ENCODE measurements at places on chromosomes 2 and 18.
A peak's percentile ranks its signal among the peaks of the same experiment; 100 is the strongest.

DNA sequence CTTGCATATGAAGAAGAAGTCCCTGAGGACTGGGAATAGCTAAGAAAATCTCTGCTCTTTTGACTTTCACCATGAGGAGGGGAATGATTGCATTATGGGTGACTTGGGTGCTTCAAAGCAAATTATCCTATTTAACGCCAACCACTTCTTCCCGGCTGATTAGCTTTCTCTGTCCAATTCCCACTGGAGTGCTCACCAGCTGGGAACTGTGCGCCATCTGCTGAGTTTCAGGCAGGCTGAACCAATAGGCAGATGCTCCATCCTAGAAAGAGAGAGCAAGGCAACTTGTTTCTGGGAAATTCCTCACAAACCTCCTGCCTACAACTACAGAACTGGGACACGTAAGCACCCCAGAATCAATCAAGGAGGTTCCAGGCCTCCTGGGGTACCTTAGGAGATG is 49.4 kb downstream of the POLE4 start:
- DNase-seq = no peak

DNA sequence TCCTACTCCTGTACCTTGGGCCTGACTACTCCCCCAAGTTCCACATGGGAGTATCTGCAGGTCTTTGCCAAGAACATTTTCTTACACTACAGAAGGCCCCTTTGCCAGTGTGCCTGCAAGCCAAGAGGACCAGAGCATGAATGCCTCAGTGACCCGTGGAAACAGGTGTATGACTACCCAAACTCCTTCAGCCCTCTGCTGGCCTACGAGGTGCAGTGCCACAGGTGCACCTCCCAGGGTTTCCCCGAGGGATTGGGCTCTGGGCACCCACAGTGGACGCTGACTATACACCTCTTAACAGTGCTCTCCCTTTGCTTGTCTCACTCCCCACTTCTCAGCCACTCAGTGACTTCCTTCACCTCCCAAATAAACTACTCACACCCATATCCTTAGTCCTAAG is 91.4 kb downstream of the COL6A3 start:
- peak; percentile 13 for DNase-seq

GRCh38 chr2:81495556-81495955 is 1191.0 kb upstream of the LRRTM1 start:
- DNase-seq = no peak

- DNase-seq = no peak
These were observed 300.4 kb upstream of the FANCL start for GRCh38 chr2:58541511-58541910.

DNA sequence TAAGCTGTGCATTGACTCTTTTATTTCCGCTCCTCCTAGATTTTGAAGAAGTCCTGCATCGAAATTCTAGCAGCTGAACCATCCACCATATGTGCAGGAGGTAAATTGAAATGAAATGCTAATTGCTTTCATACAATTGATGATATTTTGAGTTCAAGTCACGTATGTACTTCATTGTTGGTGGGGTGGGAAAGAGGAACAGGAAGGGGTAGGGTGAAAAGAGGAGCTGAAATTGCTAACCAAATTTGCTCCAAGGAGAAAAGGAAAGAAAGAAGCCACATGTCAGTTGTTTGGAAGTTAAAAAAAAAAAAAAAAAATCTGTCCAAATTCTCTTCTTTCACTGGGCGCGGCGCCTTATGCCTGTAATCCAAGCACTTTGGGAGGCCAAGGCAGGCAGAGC is 77.8 kb downstream of the ANTXR1 start:
- DNase-seq = no peak

DNA sequence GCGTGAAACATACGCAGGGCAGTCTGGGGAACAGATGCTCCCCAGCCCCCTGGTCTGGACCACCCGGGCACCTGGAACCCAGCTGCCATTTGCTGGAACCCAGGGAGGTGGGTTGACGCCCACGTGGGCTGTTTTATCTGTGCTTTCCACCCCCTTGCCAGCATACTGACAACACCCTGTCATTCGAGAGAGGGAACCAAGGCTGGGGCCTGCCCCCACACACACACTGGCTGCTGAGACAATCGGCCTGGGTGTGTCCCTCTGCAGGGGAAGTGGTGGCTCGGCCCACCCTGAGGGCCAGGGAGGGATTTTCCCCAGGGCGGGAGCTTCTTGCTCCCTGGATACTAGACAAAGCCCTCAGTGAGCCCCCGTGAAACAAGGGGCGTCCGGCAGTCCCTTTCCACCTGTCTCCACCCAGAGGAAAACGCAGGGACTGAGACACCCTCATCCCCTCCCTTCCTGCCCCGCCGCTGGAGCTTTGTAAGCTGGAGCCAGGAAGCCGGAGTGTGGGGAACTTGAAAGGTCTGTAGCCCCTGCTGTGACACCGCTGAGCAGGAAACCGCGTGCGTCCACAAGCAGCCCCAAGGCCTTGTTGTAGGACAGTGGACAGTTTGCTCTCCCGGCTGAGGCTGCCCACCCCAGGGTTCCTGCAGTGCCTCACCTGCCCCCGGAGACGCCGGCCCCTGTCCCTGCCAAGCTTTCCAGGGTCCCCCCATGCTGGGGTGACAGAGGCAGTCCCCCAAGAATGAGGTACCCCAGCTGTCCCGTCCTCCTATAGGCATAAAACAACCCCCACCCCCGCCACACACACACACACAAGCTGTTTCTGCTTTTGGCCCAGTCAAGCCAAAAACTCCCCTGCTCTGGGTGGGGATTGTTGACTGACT is 14.1 kb upstream of the KLF11 start:
- peak; percentile 60 for DNase-seq

- no peak for DNase-seq
These were observed 773.9 kb upstream of the LRATD1 start for GRCh38 chr2:13858626-13859025.

DNA sequence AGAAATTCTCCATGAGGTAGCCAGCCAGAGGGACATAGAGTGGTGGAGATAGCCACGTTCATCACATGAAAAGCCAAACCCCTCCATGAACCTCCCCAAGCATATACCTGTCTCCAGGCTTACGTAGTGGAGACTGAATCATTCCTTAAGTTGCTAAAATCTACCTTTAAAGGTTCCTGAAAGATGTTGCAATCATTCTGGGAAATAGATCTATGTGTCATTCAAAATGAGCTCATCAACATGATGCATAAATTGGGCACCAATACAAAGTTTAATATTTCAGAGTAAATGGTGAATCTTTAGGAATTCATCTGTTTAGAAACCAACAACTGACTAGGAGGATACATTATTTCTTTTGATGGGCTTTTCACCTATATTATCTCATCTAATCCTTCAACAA is 362.6 kb upstream of the ID2 start:
- DNase-seq = no peak

GRCh38 chr2:135898234-135898786 is 22.1 kb upstream of the MCM6 start:
- DNase-seq = no peak

- DNase-seq = no peak
These were observed 75.4 kb upstream of the MAP4K3 start for GRCh38 chr2:39512434-39512935.

DNA sequence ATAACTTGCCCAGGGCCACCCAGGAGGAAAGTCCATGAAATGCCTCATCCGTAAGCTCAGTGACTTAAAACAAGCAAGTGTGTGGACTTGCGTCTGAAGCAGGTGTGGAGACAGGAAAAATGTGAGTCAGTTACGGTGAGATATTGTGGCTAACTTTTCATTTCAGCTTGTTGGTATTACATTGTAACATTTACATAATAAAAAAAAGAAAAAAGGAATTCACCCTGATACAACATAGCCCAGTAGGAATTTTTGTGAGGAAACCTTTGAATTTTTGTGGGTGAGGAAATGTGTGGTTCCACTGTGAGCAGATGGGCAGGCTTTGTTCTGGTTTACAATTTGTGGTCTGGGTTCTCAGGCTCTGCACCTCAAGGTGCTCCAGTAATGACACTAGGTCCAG is 33.7 kb upstream of the LYPD6B start:
- DNase-seq = no peak

GRCh38 chr2:229378386-229378785 is 107.3 kb upstream of the PID1 start:
- no peak for DNase-seq

DNA sequence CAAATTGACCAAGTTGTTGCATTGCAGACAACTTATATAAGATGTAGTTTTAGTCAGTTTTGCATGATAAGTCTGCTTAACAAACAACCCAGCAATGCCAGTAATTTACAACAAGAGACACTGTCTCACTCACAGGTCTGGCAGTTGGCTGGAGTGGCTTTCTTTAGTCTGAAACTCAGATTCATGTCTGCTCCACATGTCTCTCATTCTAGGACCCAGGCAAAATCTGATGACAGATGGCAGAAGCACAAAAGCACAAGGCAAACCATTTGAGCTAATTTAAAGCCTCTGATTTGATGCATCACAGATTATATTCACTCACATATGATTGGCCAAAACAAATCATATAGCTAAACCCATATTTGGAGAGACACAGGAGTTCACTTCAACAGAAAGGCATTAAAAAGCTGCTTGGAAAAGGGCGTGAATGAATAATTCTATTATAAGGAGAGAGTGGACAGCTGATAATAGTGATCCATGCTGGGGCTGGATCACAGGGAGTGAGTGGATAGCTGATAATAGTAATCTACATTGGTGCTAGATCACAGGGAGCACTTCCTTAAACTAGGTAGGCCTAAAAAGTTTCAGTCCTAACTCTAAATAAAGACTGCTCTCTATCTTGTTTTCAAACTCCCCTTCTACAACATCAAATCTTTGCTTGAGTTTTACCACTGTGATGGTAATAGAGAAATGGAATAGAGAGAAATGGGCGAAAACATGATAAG is 593.2 kb upstream of the ZNF804A start:
- no peak for DNase-seq

DNA sequence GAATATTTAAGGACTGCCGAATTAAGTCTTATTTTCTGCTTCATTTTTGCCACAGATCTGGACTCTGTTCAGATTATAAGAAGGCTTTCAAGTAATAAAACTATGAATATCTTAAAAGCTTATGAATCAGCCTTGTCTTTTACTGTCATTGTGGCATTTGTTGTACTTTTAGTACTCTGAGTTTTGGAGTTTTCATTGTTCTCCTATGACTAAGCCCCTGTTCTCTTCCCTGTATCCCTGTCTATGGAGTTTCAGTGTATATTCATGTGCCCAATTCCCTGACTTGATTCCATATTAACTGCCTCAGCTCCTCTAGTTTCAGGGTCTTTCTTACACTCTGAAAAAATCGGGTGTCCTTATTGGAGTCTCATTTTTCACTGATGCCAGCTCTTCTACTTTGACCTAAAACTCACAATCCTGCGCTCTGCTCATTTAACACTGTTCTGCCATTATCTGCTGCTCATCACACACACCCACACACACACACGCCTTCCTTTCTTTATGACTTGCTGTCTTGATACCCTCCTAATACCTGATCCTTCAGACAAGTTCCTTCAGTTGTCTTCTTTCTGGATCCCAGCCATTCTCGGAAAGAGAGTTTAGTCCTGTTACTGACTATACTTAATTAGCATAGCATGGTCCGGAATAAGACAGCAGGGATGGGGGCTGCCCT is 511.8 kb downstream of the CPS1 start:
- DNase-seq = no peak

- DNase-seq = no peak
These were observed 16.6 kb upstream of the PIEZO2 start for GRCh38 chr18:11165952-11166351.

- peak; percentile 1 for DNase-seq
These were observed 85.6 kb downstream of the IKZF2 start for GRCh38 chr2:213065583-213066442.

- no peak for DNase-seq
These were observed 276.3 kb downstream of the KCNS3 start for GRCh38 chr2:18154812-18155211.

GRCh38 chr2:66512626-66513025 is 77.7 kb downstream of the MEIS1 start:
- DNase-seq = no peak

GRCh38 chr2:8133363-8133762 is 548.5 kb upstream of the ID2 start:
- DNase-seq = no peak

GRCh38 chr2:128618642-128619041 is 300.0 kb upstream of the HS6ST1 start:
- DNase-seq = no peak

GRCh38 chr18:62072370-62072769 is 114.5 kb downstream of the PIGN start:
- no peak for DNase-seq

- no peak for DNase-seq
These were observed 107.6 kb downstream of the BIRC6 start for GRCh38 chr2:32464431-32464830.

- no peak for DNase-seq
These were observed 617.7 kb upstream of the CDH2 start for GRCh38 chr18:28794459-28795245.

DNA sequence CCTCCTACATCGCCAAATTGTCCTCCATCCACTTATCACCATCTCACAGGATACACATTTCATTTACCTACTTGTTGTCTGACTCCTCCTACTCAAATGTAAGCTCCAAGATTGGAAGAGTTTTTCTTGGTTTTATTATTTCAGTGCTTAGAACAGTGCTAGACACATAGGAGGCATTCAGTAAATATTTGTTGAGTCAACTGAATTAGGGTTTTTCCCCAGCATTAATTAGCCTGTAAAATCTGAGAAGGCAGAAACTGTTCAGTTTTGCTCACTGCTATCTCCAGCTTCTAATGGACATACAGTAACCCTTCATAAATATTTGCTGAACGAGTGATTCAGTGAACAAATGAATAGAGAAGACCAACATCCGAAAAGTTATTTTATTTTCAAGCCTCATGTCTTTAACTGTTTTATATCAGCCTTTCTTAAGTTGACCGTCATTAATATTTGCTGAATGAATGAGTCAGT is 800 bp downstream of the TTC21B start:
- no peak for DNase-seq

DNA sequence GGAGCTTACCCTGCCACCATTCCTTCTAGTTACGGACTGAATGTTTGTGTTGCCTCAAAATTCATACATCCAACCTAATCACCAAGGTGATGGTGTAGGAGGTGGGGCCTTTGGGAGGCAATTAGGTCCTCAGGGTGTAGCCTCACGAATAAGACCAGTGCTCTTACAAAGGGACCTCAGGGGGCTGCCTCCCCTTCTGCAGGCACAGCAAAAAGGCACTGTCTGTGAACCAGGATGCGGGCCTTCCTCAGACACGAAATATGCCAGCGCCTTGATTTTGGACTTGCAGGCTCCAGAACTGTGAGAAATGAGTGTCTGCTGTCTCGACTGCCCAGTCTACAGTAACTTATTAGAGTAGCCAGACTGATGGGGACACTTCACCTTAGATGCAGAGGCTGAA is 150.4 kb upstream of the HDAC4 start:
- no peak for DNase-seq

GRCh38 chr2:224638301-224638823 is 53.2 kb upstream of the CUL3 start:
- no peak for DNase-seq

DNA sequence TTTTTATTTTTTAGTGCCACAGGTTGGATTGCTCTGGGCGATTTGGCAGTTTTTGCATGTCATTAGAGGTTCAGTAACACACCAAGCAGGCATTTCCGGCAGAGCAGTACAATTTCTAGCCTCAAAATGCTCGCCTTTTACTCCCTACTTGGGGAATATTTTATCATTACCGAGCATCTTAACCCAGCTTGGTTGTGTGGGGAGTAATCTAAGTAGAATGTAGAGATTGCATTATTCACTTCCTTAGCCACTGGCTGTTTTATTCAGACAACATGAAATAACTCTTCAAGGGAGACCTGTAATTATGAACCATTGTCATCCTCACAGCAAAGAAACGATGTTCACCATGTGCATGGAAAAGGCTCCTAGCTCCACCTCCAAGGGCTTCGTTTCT is 13.1 kb downstream of the GRP start:
- DNase-seq = no peak
